ENCODE measurements at places on chromosomes 16 and 17. TPM values are rescaled to one million over a fixed set of nuclear protein-coding genes. Genes with fewer than 3 reads are reported as not detected.

The HES7 gene
- polyA plus RNA-seq: 0.40 TPM

The FDXR gene
- 5.5 TPM for polyA plus RNA-seq

The TGFB1I1 gene
- 14.1 TPM for polyA plus RNA-seq

The ATAD5 gene
- polyA plus RNA-seq: 0.34 TPM

The OTOP3 gene
- polyA plus RNA-seq: not detected

The KCNG4 gene
- polyA plus RNA-seq: not detected

The WFIKKN1 gene
- 0.30 TPM for polyA plus RNA-seq

The OR2C1 gene
- polyA plus RNA-seq: not detected

The TMIGD1 gene
- not detected for polyA plus RNA-seq

The YBX2 gene
- polyA plus RNA-seq: 2.0 TPM

The UBALD2 gene
- polyA plus RNA-seq: 12.5 TPM

The CA5A gene
- polyA plus RNA-seq: not detected

The CNTNAP4 gene
- polyA plus RNA-seq: not detected

The ASB16 gene
- polyA plus RNA-seq: 5.1 TPM

The TBX21 gene
- polyA plus RNA-seq: 0.07 TPM

The HASPIN gene
- polyA plus RNA-seq: 1.1 TPM

The TMEM204 gene
- polyA plus RNA-seq: 37.4 TPM

The PARD6A gene
- polyA plus RNA-seq: 2.7 TPM

The PERCC1 gene
- polyA plus RNA-seq: not detected

The PRSS33 gene
- not detected for polyA plus RNA-seq

The SPATA32 gene
- polyA plus RNA-seq: not detected

The PDE6G gene
- not detected for polyA plus RNA-seq

The NKD1 gene
- polyA plus RNA-seq: 0.23 TPM

The NPTX1 gene
- polyA plus RNA-seq: 0.01 TPM

The GAST gene
- polyA plus RNA-seq: not detected

The MFSD11 gene
- polyA plus RNA-seq: 14.7 TPM

The HOXB4 gene
- 0.29 TPM for polyA plus RNA-seq

The CMIP gene
- polyA plus RNA-seq: 9.2 TPM

The NLRC5 gene
- polyA plus RNA-seq: 11.8 TPM

The EVPLL gene
- polyA plus RNA-seq: not detected

The SYCE1L gene
- 0.32 TPM for polyA plus RNA-seq

The NLRC3 gene
- 0.44 TPM for polyA plus RNA-seq

Measured in heart left ventricle (tissue), 16 donors.